ENCODE measurements at places on chromosomes 5 and 9. TPM values are rescaled to one million over a fixed set of nuclear protein-coding genes. Genes with fewer than 3 reads are reported as not detected.

- no peak for DNase-seq
These were observed 9.1 kb downstream of the GNE start for GRCh38 chr9:36249189-36249588.

The GOLGA1 gene
- 14.1 TPM for total RNA-seq

DNA sequence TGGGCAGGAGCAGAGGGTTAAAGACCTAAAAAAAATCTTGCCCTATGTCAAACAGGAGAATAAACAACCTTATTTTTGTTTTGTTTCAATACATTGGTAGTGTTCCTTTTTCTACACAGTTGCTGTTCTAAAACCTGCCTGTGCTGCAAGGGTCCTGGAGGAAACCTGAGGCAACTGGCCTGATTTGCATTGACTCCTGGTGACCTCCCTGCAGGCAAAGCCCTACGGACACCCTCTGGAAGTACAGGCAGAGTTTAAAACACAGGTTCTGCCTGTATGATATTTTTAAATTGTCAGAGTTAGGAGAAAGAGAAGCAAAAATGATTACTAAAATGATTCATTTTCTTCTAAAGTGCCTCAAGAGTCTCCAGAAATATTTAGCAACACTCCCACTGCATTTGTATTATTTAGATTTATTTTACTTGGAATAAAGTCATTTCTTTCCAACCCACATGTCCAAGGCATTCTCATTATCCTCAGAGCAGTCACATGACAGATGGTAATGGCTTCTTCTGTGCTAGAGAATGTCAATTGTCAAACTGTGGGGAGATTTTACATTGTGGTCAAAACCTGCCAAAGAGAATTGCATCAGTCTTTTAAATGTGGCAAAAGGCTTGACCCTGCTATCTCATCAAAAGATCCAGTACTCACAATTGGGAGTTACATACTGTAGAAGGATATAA, 559.6 kb downstream of the CETN3 start:
- DNase-seq: no peak

- no peak for DNase-seq
These were observed 648.1 kb downstream of the ACTL7B start for GRCh38 chr9:108207561-108208165.

DNA sequence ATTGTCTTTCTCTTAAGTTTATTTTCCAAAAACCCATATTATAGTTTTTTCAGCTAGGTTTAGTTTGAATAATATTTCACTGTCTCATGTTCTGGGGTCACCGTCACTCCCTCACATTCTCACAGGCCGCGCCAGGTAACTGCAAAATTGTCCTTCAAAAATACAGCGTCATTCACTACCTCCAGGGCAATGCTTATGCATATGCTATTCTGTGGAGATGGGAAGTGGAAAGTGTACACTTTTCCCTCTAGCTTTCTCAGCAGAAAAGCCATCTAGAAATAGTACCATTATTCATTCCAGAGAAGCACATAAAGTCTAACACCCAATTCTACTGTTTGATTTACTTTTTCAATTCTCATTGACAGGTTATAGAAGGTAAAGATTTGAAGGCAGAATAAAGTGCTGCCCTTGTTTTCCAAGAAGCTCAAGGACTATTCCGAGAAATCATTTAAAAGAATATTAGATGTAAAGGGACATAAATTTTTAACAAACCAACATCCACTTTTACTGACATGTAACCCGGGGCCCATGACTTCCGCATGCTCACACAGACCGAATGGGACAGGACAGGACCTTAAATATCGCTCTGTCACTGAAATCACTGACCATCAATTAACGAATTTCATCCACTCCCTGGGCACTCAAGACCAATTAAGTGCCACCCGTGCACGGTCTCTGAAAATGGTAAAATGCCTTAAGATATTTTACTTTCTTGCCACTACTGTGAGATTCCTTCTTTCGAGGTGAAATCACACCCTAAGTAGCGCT, 720 bp downstream of the NUDT12 start:
- no peak for DNase-seq

DNA sequence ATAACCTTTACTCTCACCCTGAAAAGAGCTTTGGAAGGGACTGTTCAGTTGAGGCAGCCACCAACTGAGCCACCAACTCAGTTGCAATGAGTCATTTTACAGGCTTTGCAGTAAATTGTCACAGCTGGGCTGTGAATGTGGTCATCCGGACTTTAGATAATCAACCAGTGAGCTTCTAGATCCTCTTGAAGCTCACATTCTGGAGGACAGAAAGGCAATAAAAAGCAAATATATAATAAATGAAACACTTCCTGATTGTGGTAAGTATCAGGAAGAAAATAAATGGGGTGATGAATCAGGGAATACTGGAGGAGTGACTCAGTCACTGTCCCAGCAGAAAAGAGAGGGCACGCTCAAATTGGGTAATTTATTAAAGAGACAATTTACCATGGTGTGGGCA, 13.2 kb upstream of the C5orf58 start:
- no peak for DNase-seq

GRCh38 chr5:144156767-144157171, 13.7 kb downstream of the YIPF5 start:
- DNase-seq: no peak

DNA sequence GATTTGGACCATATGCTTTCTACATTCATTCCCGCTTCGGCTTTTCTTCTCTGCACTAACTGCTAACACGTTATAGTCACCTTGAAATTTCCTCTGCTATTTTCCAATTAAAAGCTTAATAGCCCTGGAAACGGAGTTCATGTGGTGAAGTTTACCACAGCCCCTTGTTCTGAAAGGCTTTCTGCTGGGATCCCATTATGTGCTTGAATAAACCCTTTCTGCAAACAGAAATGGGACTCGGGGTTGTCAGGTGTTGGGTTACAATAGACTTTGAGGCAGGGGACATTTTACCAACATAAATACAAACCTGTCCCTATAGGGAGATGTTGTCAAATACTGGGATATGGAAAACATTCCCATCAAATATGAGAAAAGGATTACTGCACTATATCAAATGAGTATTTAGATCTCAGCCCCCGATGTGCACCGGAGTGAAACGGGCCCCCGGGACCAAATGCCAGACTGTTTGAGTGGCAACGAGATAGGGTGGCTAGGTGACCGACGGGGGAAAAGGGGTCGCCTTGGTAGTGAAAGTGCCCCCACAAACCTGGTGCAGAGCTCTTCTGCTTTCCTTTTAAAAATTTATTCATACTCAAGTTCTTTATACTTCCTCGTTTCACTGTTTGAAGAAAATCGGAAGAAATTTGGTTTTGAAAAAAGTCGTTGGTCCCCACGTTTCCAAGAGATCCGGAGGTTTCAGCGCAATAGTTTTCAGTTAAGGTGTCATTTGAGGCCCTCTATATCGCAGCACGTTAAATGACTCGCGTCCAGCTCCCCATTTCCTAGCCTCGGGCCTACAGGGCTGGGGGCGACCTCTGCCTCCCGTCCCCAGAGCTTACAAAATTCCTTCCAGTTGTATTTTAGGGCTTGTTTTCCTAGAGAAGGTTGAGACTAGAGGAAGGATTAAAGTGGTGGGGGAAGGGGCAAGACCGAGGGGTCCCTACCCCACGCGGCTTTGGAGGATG, 2.1 kb upstream of the DMRT3 start:
- DNase-seq: no peak

The DDX4 gene
- not detected for total RNA-seq

DNA sequence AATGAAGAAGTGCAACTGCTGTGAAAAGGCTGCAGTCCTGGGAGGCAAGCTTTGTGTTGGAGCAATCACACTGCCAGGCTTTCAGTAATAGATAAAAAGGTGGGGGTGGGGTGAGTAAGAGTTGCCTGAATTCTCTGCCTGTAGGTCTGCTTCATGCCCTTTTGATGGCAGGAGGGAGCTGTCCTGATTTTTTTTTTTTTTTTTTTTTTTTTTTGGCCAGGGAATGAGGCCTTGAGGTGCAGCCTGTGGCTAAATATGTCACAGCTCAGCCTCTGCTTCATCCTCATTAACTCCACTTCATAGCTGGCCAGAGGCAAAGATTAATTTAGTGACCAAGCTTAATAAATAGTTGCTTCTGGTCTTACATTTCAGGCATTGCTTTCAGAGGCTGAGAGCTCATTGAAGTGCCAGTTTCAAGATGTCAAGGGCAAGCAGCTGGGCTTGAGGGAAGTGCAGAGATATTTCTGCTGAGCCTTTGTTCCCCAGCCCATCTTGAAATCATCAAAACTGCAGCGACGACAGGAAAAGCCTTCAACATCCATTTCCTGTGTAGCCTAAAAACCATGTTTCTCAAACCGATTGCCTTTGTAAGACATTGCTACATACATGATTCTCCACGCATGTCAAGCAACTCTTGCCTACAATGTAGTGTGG, 134.7 kb downstream of the MACIR start:
- DNase-seq: no peak

GRCh38 chr5:151251001-151251551, 1.9 kb upstream of the GM2A start:
- DNase-seq: peak; percentile 84

GRCh38 chr5:1789834-1790471, 9.7 kb downstream of the MRPL36 start:
- DNase-seq: no peak

The ADCY2 gene
- not detected for total RNA-seq

The DMRT3 gene
- not detected for total RNA-seq

GRCh38 chr5:53712327-53712726, 151.9 kb downstream of the NDUFS4 start:
- no peak for DNase-seq

- DNase-seq: no peak
These were observed 15.9 kb downstream of the RHOBTB3 start for GRCh38 chr5:95746722-95747679.

GRCh38 chr5:118253225-118254061, 734.9 kb downstream of the DTWD2 start:
- DNase-seq: no peak

The FIBCD1 gene
- not detected for total RNA-seq
